ENCODE measurements at places on chromosomes 3 and 15.

DNA sequence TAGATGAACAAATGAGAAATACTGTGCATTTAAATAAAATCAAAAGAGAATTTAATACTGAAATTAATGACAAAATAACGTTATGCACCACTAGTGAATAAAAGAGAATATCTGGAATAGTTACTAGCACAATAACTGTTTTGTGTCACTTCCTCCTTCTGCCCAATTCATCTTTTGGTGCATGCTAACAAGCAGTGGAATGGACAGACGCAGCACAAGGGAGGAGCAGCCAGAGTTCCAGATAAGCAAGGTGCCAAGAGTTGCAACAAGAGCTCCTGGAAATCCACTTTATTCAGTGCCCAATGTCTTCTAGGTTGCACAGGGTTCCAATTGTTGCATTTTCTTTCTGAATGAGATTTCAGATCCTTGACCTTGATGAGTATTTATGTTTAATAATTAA is 66.5 kb upstream of the PLXND1 start:
- H3K27ac ChIP-seq = no peak overlapping the region
- no peaks in the 10 kb centered on the region for H3K27me3 ChIP-seq
- peaks cover 24% of the 10 kb centered on the region for H3K36me3 ChIP-seq
- no peak for DNase-seq
- H3K4me3 ChIP-seq = no peak overlapping the region

- no peak overlapping the region for H3K27ac ChIP-seq
- DNase-seq = peak; percentile 5
- H3K4me3 ChIP-seq = no peak overlapping the region
- H3K36me3 ChIP-seq = no peaks in the 10 kb centered on the region
- H3K4me1 ChIP-seq = no peaks in the 10 kb centered on the region
- no peaks in the 10 kb centered on the region for H3K27me3 ChIP-seq
These were observed 149.7 kb downstream of the KLF13 start for GRCh38 chr15:31476236-31476810.

- no peak for DNase-seq
- H3K27ac ChIP-seq = no peak overlapping the region
- no peaks in the 10 kb centered on the region for H3K36me3 ChIP-seq
- no peaks in the 10 kb centered on the region for H3K4me1 ChIP-seq
These were observed 69.3 kb downstream of the RAB11A start for GRCh38 chr15:65938604-65939003.

DNA sequence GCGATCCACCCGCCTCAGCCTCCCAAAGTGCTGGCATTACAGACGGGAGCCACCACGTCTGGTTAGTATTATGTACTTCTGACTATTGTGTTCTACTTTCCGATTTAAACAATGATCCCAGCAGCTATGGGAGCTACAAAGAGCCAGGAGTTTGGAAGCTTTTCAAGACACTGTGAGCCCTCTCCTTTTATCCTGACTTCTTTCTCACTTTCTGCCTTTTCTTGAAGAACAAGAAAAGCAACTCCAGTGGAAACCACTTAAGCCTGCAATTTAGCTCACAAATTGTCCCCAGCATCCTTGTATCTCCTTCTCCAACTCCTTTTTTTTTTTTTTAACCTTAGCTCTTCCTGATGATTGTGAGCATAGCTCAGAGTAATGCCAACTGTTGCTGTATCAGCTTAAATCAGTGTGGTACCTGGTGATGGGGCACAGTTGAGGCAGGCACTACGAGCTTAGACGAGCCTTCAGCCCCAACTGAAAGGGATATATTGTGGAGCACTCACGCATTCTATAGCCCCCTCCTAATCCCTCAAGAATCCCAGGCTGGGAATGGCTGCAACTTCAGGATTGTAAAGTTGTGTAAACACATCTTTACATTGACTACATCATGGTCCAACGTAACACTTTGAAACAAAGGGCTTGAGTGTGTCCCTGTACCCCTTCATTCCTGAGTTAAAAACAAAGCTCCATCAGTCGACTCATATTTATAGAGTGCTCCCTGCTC is 677.0 kb downstream of the FHIT start:
- no peaks in the 10 kb centered on the region for H3K27me3 ChIP-seq
- H3K27ac ChIP-seq = no peak overlapping the region
- H3K4me3 ChIP-seq = no peak overlapping the region
- DNase-seq = no peak
- no peaks in the 10 kb centered on the region for H3K36me3 ChIP-seq

GRCh38 chr3:39323494-39323893 is 6.0 kb upstream of the CCR8 start:
- no peak overlapping the region for H3K27ac ChIP-seq
- no peak for DNase-seq
- H3K4me1 ChIP-seq = no peaks in the 10 kb centered on the region
- no peaks in the 10 kb centered on the region for H3K27me3 ChIP-seq
- no peaks in the 10 kb centered on the region for H3K36me3 ChIP-seq

DNA sequence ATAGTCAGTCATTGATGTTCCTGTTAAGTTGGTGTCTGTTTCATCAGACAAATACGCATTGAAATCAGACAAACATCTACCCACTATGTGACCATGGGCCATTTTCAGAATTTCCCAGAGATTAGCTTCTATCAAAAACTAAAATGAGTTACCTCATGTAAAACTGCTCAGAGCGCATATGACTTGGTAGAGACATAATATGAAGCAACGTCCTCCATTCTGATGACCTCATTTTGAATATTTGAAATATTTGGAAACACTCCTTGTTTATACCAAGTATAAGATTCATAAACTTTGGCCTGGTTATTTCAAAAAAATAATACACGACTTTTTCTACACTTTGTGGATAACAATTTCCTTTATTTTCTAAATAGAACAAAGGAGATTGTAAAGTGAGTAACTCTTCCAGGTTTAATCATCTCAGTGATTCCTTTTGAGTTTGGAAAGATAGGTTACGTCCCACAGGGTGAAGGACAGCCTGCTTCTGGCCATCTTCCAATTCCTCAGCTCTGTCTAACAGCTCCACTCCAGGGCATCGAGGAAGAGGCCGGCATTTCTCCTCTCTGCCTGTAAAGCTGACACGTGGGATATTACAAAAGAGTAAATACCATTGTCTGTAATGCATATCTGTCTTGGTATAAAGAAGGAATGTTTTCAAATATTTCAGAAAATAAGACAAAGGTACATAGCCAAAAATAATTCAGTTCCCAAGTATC is 122.6 kb downstream of the CADM2 start:
- H3K36me3 ChIP-seq = no peaks in the 10 kb centered on the region
- H3K27ac ChIP-seq = no peak overlapping the region
- no peaks in the 10 kb centered on the region for H3K27me3 ChIP-seq
- no peak for DNase-seq

- H3K27ac ChIP-seq = no peak overlapping the region
- H3K36me3 ChIP-seq = no peaks in the 10 kb centered on the region
- no peaks in the 10 kb centered on the region for H3K4me1 ChIP-seq
- H3K27me3 ChIP-seq = no peaks in the 10 kb centered on the region
These were observed 484.6 kb upstream of the TBL1XR1 start for GRCh38 chr3:177681852-177682251.

GRCh38 chr15:37002041-37002672 is 98.2 kb downstream of the MEIS2 start:
- no peaks in the 10 kb centered on the region for H3K4me1 ChIP-seq
- no peak for DNase-seq
- no peak overlapping the region for H3K4me3 ChIP-seq

DNA sequence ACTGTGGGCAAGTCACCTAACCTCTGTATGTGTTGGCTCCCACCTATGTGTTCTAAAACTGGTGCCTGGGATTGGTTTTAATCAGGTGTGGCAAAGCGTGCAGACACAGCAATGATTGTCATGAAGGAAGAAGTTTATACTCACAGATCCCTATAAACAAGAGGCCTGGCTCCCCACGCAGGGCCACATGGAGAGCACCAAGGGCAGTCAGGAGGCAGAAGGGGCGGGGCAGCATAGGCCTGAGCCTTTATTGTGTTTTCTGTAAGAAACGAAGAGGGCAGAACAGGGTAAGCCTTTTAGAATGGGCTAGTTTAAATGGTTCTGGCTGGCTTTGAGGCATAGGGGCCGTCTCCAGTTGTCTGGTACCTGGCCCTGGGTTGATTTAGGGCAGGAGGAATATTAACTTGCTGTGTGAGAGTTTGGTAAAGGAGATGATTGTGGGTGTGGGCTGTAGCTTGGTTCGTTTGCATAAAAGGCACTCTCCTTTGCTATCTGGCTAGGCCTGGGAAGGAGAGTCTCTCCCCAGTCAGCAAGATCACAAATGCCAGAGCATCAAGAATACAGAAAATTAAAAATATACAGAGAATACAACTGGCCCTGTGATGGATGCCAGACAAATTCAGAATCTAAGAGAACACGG is 2.2 kb upstream of the FBXW12 start:
- no peak overlapping the region for H3K4me3 ChIP-seq
- no peak overlapping the region for H3K27ac ChIP-seq
- H3K4me1 ChIP-seq = no peaks in the 10 kb centered on the region
- no peaks in the 10 kb centered on the region for H3K36me3 ChIP-seq
- no peaks in the 10 kb centered on the region for H3K27me3 ChIP-seq

DNA sequence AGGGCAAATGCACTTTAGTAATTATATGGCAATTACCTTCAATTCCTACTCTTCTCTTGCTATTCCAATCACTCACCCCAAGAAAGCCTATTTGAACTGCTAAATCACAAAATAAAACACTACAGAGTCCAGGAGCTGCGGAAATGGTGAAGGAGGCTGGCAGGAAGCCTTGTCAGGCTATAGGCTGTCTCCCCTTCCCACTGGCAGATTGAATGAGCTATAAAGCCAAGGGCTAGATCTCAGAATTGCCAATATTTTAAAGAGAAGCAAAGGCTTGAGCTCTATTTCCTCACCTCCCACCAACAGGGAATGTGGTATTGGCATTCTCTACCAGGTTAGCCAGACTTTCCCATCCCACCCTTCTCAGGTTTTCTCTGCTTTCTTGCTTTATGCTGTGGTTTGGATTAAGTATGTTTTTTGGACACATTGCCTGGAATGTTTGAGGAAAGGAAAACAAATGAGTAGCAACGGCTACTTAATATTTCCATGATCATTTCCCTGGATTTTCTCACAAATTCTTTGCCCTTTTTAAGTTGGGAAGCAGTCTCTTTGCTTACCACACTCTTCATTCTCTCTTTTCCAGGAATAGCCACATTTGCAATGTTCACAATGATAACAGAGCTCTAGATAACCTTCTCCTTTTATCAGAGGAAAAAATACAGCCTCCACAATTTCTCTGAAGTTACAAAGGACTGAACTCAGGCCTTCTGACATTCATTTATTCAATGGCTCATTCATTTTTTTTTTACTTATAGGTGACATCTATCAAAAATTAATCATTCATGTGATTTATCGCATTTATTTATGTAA is 1125.4 kb downstream of the ROBO1 start:
- H3K27me3 ChIP-seq = no peaks in the 10 kb centered on the region
- H3K36me3 ChIP-seq = peaks cover 2% of the 10 kb centered on the region
- H3K4me1 ChIP-seq = peaks cover 11% of the 10 kb centered on the region
- no peak for DNase-seq

- H3K27me3 ChIP-seq = no peaks in the 10 kb centered on the region
- no peak for DNase-seq
- no peaks in the 10 kb centered on the region for H3K36me3 ChIP-seq
- peaks cover 3% of the 10 kb centered on the region for H3K4me1 ChIP-seq
These were observed 115.8 kb upstream of the ARHGEF3 start for GRCh38 chr3:56917361-56918110.

GRCh38 chr3:170738766-170739165 is 131.2 kb downstream of the RPL22L1 start:
- no peak overlapping the region for H3K27ac ChIP-seq
- no peaks in the 10 kb centered on the region for H3K27me3 ChIP-seq
- DNase-seq = no peak
- H3K4me1 ChIP-seq = no peaks in the 10 kb centered on the region

- no peaks in the 10 kb centered on the region for H3K27me3 ChIP-seq
- DNase-seq = no peak
- no peak overlapping the region for H3K27ac ChIP-seq
- H3K4me1 ChIP-seq = no peaks in the 10 kb centered on the region
These were observed 22.5 kb upstream of the THBS1 start for GRCh38 chr15:39558421-39558820.

DNA sequence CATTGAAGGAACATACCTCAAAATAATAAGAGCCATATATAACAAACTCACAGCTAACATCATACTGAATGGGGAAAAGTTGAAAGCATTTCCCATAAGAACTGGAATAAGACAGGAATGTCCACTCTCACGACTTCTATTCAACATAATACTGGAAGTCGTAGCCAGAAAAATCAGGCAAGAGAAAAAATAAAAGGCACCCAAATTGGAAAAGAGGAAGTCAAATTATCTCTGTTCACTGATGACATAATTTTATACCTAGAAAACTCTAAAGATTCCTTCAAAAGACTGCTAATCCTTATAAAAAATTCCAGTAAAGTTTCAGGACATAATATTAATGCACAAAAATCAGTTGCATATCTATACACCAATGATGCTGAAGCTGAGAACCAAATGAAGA is 34.9 kb downstream of the SLC2A2 start:
- no peak overlapping the region for H3K4me3 ChIP-seq
- no peak overlapping the region for H3K27ac ChIP-seq
- no peak for DNase-seq
- H3K27me3 ChIP-seq = no peaks in the 10 kb centered on the region

- H3K4me3 ChIP-seq = no peak overlapping the region
- H3K27me3 ChIP-seq = no peaks in the 10 kb centered on the region
- no peak overlapping the region for H3K27ac ChIP-seq
- no peak for DNase-seq
- peaks cover 15% of the 10 kb centered on the region for H3K36me3 ChIP-seq
- no peaks in the 10 kb centered on the region for H3K4me1 ChIP-seq
These were observed 13.8 kb upstream of the MUSTN1 start for GRCh38 chr3:52848617-52849016.

- H3K27me3 ChIP-seq = no peaks in the 10 kb centered on the region
- no peak overlapping the region for H3K27ac ChIP-seq
- no peak overlapping the region for H3K4me3 ChIP-seq
- H3K36me3 ChIP-seq = no peaks in the 10 kb centered on the region
- 0 out of 2 replicates have a peak, but pooled peaks cover 6% of the 10 kb centered on the region for H3K4me1 ChIP-seq
- no peak for DNase-seq
These were observed 138.4 kb upstream of the RARB start for GRCh38 chr3:25289663-25290062.

DNA sequence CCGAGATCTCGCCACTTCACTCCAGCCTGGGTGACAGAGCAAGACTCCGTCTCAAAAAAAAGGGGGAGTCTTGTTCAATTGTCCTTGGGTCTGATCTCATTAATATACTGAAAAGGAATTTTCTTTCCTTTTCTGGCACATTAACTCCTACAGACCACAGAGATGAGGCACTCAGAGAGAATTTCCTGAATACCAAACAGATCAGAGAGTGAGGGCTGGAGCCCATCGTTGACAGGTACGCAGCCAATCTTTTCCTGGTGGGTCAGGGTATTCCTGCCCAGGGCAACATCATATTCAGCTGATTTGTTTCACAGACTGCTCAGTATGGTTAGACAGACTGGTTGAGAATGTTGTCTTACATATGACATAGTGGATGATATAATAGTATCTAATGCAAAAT is 82.8 kb upstream of the TNFSF10 start:
- DNase-seq = no peak
- H3K4me1 ChIP-seq = peaks cover 4% of the 10 kb centered on the region

DNA sequence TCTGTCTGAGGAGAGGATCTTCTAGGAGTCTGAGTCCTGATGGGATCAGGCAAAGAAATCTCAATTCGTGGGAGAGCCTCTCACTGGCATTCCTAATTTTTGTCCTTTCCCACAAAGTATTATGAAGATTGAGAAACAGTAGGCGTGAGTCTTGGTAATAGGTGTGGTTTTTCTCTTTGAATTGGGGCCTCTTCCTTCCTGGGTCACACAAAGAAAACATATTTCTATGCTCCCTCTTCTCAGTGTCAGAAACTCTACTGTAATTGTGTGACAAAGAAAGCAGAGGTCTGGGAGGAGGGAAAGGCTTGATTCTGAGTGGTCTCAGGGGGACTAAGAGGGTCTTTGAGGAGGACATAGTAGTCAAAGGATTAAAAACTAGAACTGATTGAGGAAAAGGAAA is 6.0 kb downstream of the GABRR3 start:
- H3K4me1 ChIP-seq = no peaks in the 10 kb centered on the region
- no peak for DNase-seq
- no peaks in the 10 kb centered on the region for H3K27me3 ChIP-seq
- no peak overlapping the region for H3K27ac ChIP-seq
- no peak overlapping the region for H3K4me3 ChIP-seq
